ENCODE measurements at places on chromosomes 2 and 18. TPM values are rescaled to one million over a fixed set of nuclear protein-coding genes. Genes with fewer than 3 reads are reported as not detected.

GRCh38 chr18:76445741-76446232 lies 49.3 kb downstream of the ZNF516 start:
- no peak for DNase-seq

- DNase-seq: no peak
Observed at GRCh38 chr2:169933124-169933711, 106.0 kb downstream of the UBR3 start.

GRCh38 chr18:32835951-32836350 lies 63.1 kb upstream of the KLHL14 start:
- DNase-seq: no peak

The VPS54 gene
- 18.3 TPM for polyA plus RNA-seq

DNA sequence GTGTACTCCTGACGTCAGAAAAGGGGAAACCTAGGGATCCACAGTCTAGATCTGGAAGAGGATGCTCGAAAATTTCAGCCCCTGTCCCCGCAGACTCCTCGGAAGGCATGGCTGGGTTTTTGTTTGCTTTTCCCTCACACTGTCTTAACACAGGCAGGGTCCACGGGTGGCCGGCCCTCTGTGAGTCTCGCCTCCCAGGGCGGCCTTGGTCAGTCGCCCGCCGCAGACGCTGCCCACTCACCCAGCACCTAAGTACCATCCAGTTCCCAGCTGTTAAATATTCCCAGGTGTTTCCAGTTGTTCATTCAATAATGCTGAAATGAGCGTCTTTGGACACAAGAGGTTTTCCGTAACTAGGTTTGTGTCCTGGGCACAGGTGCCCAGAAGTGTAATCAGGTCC lies 193.2 kb downstream of the TWIST2 start:
- no peak for DNase-seq

DNA sequence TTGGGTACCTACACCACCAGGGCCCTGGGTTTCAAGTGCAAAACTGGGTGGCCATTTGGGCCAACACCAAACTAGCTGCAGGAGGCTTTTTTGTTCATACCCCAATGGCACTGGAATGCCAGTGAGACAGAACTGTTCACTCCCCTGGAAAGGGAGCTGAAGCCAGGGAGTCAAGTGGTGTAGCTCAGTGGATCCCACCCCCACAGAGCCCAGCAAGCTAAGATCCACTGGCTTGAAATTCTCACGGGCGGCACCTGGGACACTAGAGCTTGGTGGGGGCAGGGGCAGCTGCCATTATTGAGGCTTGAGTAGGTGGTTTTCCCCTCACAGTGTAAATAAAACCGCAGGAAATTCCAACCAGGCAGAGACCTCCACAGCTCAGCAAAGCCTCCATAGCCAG lies 46.0 kb upstream of the FAM110C start:
- DNase-seq: no peak

GRCh38 chr2:7180638-7181370 lies 263.6 kb downstream of the RNF144A start:
- DNase-seq: peak; percentile 37

The VWA3B gene
- 0.82 TPM for polyA plus RNA-seq

The UGT1A10 gene
- not detected for polyA plus RNA-seq

DNA sequence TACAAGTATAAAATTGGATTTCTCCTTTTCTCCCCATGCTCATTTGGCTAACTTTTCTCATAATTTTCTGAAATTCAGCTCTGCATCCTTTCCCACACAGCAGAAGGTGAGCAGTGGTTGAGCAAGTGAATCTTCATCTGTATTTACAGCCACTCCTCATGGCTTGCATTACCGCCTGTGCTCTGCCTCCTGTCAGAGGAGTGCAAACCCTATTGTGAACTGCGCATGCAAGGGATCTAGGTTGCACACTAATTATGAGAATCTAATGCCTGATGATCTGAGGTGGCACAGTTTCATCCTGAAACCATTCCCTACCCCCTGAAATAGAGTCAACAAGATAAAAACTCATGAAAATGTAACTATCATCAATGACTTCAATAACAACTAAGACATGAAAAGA lies 20.0 kb downstream of the ME2 start:
- no peak for DNase-seq

- no peak for DNase-seq
Observed at GRCh38 chr2:240479111-240479501, 43.6 kb downstream of the GPC1 start.

DNA sequence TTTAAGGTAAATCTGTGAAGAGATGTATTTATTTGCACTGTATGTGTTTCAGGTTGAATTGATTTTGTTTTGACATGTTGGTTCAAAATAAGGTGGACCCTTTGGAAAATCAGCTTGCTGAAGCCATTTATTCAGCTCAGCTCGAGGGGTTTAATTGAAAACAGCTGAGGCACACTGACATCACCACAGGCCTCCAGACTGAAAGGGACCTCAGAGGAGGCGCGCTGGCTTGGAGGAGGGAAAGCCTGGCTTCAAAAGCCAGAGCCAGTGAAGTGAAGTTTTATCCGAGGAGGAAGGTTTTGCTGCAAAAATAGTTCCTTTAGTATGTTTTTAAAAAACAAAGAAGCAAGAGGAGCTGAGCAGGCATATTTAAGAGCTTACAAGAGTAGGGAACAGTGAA lies 26.9 kb upstream of the DNMT3A start:
- DNase-seq: peak; percentile 24
